ENCODE measurements at places on chromosomes 1 and 21.

DNA sequence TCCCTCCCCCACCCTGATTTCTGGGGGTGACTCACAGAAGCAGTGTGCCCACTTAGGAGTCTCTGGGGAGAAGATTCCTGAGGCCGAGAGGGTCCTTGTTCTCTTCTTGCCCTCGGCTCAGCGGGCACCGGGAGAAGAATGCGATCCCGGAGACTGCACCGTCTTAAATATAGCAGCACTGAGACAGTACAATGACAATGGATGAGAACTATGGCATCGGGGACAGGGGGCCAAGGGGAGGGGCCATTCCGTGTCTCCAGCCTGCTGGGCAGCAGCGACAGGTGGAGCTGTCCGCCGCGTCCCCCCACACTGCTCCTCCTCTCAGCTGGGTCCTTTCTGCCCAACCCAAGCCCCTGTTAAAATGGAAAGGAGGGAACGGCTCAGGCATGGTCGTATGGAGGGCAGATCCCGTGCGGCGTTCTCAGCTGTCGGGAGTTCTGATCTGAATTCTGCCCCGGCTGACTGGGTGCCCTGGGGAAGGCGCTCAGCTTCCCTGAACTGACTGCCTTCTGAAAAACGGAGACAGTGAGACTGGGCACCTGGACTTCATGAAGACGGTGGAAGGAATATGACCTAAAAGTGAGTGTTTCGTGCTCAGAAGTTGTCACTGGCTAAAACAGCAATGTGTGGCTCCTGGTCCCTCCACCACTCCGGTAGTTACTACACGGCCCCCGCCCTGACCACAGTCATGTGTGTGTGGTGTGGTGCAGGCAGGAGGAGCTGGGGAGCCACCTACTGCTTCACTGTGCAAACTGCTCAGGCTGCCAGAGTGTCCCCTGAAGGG lies at the start of gene MYOM3:
TSS of gene MYOM3 (minus strand) at position 140 of the 784 bp plus-strand sequence. CDS start 3,499 bp downstream, outside the sequence.
- DNase-seq: peak; percentile 92

- no peak for DNase-seq
Measured at GRCh38 chr1:78102082-78102481, 56.3 kb downstream of the GIPC2 start.

- DNase-seq: peak; percentile 85
Measured at GRCh38 chr1:48530727-48531351, 58.8 kb upstream of the SPATA6 start.

- no peak for DNase-seq
Measured at GRCh38 chr1:177476676-177477075, 305.9 kb downstream of the BRINP2 start.

GRCh38 chr1:51100264-51100880 lies 1.7 kb upstream of the C1orf185 start:
- DNase-seq: no peak

All from testis (tissue), 5 donors.